Kidney glomerular epithelial cell (primary cell): ENCODE measurements at places on chromosomes 7 and 10.

GRCh38 chr7:101608772-101609713 is 20.1 kb downstream of the MYL10 start:
- no peak for DNase-seq

GRCh38 chr10:71247804-71248203 is 35.4 kb downstream of the UNC5B start:
- no peak for DNase-seq

DNA sequence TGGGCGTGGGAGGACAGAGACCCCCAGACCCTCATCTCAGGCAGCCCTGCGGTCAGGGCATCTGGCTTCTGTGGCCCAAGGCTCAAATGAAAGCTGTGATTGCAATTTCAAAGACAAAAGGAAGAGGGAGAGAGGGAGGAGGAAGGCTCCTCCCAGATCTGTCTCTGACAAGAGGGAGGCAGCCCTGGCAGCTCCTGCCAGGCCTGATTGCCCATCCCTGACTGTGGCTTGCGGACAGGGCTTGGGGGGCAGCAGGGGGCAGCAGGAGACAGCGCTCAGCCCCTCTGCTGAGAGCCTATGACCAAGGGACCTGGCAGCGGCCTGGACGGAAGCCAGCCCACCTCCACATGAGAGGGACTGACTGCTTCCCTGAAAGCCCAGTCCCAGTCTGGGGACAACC is 91.8 kb downstream of the PTPRN2 start:
- no peak for DNase-seq

DNA sequence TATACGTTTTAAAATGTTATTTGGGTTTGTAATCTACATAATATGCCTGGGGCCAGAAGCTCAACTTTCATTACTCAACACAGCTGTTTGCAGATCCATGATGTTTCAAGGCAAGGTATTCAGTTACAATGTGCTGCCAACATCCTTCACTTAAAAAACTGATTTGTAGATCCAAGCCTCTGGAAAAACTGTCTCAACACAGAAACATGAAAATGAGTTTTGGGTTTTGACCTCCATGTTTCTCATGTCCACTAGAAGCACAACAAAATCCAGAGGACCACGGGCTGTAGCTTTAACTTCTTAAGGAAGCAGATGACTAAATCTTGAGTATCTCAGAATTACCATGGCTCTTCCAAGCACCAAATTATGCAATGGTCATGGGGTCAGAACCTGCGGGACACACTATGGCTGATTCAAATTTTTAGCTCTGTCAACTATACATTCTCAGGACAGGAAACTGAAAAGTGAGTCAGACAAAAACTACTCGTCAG is 247.1 kb upstream of the GRB10 start:
- DNase-seq: peak; percentile 12

- peak; percentile 68 for DNase-seq
Measured at GRCh38 chr7:148142660-148143248, 447.8 kb upstream of the C7orf33 start.

DNA sequence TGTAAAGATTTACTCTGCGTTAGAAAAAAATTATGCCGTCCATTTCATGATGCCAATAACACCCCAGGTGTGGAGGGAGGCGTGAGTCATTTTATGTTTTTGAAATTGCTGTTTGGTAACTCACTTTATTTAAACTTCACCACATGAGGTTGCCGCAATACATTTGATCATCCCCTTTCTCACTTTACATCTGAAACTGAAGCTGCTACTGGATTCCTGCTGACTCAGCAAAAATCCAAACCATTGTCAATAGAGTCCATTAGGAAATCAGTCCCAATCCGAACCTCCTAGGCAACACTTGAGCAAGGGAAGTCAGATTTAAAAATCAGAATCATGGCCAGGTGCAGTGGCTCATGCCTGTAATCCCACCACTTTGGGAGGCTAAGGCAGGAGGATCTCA is 136.6 kb upstream of the SVIL start:
- no peak for DNase-seq

- DNase-seq: no peak
Measured at GRCh38 chr10:27794157-27794556, 48.5 kb upstream of the MKX start.

DNA sequence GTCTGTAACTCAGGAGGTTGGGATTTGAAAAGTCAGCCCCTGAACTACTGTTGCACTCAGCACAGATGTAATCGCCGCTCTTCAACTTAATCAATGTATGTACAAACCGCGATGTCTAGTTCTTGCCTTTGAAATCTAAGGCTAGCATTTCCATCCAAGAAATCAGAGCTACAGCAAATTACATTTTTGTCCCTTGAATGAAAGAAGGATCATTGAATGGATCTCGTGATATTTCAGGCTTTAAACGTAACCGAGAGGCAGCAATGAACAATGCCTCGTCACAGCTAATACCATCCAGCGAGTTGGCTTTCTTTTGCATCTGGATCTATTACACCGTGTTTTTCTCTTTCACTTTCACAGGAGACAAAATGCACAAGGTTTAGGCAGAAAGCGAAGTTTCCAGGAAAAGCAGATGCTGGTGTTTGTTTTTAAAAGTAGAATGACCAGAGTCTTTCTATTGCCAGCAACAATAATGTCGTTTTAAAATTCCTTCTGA is 5.5 kb downstream of the SKIDA1 start:
- peak; percentile 53 for DNase-seq

- DNase-seq: no peak
Measured at GRCh38 chr7:154577141-154577873, 425.6 kb downstream of the PAXIP1 start.

DNA sequence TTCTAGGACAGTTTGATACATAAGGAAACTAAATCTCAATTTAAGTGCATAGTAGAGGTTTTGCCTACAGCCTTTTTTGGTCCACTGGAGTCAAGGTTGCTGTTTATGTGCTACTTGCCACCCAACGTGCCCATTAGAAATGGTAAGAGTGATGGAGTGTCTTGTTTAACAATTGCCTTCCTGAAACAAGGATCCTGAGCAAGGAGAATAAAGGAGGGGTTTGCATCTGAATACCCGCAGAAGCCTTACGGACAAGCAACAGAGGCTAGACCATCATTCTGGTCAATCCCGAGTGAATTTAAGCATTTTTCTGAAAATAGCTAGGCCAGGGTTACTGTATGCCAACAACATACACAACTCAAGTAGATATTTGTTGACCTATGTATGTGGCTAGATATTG is 63.6 kb downstream of the MARCHF5 start:
- DNase-seq: no peak

DNA sequence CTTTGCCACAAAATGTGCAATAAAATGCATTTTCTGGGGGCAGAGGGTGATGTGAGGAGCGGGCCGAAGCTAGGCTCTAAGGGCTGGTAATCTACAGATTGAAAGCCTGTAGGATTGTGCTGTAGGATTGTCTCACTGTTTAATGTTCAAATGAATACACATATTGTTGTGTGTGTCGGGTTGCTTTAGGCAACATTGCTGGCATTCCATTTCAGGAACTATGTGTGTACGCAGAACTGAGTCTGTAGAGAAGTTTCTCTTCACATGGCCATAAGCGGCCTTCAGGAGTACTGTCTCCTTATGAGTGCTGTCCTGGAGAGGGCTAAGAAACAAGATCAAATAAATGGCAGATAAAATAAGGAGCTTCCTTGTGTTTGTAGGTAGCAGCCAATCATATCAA is 540.2 kb downstream of the GATA3 start:
- no peak for DNase-seq

GRCh38 chr7:121473645-121474300 is 77.7 kb upstream of the FAM3C start:
- no peak for DNase-seq

- DNase-seq: no peak
Measured at GRCh38 chr7:30090111-30090510, 44.7 kb upstream of the MTURN start.

DNA sequence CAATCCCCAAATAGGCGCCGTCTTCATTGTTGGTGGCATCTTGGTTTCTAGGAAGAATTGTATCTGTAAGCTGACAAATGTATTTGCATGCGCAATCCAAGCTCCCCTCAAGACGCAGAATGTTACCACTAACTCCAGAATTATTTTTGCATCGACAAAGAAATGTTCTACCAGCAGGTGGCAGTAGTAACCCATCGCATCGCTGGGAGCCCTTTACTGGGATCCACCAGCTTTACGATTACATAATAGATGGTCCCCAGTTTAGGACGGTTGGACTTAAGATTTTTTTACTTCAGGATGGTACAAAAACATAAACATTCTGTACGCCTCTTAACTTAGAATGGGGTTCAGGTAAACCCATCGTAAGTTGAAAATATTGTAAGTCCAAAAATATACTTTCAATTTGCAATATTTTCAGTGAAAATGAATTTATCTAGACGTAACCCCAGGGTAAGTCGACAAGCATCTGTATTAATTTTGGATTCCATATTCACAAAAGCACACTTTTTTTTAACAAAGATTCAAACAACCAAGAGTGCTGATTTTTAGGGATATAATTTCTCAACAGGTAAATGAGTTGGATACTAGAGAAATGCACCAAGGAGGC is 114.0 kb upstream of the COBL start:
- peak; percentile 13 for DNase-seq

DNA sequence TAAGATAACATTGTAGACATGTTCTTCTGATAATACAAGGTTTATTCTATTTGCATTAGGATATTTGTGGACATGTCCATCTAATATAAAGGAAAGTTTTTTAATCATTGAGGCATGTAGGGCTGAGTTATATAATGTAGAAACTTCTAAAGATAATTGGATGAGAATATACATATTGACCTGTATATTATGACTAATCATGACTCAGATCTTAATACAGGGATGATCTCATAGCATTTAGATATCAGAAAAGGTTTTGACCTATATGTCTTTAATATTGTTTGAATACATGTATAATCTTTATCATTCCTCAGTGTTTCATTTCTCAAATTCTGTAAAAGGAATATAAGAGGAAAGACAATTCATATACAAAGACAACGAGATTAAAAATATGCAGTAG is 39.2 kb downstream of the CD36 start:
- DNase-seq: no peak

- DNase-seq: no peak
Measured at GRCh38 chr10:123427165-123427786, 238.9 kb upstream of the GPR26 start.

DNA sequence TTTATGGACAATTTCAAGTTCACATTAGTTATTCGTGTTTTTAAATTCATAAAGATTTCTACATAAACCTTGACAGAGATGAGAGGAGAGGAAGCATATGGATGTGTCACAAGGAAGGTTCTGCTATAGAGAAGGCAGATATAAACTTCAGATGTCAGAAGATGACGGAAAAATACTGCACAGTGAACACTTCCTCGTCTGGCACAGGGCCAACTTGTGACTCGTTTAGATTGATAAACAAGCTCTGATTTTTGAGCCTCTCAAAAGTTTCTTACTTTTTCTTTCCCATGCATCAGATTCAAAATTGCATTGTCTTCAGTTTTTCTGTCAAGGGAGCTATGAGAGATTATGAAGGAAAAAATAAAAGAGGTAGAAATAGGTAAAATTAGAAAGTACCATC is 156.4 kb upstream of the MINDY3 start:
- DNase-seq: no peak

- DNase-seq: no peak
Measured at GRCh38 chr10:82778908-82779307, 903.9 kb downstream of the NRG3 start.
